ENCODE measurements at places on chromosomes 7 and 10.

DNA sequence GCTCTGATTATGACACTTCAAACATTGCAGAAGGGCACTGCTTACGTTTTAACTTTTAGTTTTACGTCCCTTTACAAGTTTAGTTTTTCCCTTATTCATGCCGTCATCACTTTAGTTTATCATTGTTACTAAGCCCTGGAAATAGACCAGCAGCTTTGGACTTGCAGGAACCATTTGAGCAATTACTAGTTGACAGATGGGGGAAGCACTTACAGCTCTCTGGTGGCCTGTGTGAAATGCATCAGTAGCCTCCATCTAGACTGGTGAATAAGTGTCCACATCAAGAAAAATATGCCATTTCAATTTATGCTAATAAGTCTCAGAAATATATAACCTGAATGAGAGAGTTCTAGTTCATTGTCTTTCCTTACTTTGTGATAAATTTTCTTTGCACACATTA, 194.9 kb upstream of the GRM3 start:
- no peak for DNase-seq

DNA sequence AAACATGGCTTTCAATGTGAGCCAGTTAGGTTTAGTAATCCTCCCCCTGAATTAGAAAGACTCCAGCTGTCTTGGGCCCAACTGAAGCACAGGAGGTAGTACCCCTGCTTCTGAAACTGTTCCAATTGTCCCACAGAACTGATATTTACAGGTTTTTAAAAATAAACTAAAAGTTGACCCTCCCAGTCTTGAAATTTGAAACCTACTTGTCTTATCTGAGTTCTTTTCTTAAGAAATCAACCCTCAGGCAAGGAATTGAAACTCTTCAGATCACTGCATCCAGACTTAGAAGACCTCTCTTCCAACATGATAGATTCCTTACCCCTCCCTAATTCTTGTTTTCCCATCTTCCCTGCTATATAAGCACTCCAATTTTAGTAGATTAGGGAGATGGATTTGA, 13.3 kb upstream of the ARHGAP21 start:
- no peak for DNase-seq

- DNase-seq = no peak
These were observed 30.8 kb downstream of the CASD1 start for GRCh38 chr7:94540428-94540827.

- DNase-seq = peak; percentile 13
These were observed 24.8 kb downstream of the INPP5F start for GRCh38 chr10:119750391-119751230.

DNA sequence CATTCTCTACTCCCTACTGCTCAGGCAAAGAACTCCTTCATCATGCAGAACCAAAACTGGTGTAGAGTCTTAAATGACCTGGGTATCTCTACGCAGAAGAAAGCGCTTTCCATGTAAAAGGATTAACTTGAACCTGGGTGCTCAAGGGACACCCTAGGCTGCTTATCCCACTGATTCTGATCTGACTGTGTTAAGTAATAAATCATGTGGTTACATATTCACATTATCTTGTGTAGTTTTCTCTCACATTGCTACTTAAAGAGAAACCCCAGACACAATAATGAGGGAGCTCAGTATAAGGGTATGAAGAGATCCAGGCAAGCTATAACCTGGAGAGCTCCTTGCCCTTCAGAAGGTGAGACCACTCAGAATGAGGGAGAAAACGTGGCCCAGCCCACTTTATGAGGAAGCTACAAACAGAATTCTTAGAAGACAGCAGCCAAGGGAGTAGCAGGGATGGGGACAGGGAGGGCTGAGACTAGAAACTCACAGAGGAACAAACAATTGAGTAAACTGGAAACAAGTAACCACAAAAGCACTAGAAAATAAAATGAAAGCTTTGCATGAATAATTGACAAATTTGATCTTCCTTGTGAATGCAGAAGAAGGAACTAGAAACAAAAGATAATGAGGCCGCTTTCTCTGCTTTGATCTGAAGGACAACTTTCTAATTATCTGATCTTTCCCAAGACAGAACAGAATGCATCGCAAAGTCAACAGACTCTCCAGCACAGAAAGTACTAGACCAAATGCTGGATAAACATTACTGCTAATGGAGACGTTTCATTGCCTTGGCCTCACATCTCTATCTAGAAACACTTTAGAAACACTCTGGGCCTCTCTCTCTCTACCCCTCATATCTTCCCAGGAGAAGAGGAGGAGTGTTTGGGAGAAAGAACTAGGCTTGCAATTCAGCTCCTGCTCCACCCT, 76.1 kb downstream of the LRRC17 start:
- no peak for DNase-seq

DNA sequence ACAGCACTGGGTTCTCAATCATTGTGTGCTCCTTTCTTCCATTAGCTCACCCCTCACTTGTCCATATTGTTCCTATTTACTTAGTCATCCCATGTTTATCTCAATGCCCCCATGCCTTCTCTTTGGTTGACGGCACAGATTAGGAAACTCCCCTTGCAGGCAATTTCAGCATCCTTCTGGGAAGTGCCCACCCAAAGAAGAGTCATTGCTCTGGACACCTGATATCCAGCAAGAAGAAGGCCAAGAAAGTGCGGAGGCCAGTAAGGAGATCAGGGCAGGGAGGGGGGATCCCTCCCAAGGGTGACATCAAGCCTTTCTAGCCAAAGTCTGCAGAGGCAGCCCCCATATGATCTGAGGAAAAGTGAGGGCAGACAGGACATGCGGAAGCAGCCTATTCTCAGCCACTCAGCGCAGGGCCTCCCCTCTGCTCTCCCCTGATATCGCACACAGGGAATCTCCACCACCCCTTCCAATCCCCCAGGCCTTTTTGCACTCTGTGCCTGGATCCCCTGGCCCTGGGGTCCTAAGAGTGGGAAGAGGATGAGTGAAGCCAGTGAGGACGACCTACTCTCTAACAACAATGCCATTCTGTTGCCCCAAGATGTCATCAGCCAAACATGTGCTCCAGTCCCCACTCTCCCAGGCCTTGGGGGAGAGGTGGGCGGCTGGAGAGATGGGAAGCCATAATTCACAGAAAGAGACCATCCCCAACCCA, 1.8 kb downstream of the TRPV6 start:
- DNase-seq = no peak

GRCh38 chr7:46759711-46760480, 822.0 kb downstream of the TNS3 start:
- DNase-seq = no peak

DNA sequence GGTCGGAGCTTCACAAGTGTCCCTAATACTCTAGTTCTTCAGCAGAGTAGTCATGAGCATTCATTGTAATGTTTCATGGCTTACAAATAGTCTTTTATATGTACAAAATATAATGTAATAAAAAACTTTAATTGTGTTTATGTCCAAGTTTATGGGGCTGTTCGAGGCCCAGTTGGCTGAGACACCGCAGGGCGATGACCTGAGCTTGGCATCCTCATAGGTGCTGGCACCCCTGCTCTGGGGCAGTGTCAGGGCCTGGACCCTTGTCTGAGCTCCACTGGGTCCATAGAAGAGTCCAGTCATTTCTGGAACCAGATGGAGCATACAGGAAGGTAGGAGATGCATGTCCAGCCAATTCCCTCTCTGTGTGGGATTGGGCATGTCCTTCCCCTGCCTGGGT, 12.9 kb upstream of the ZMIZ1 start:
- DNase-seq = no peak

DNA sequence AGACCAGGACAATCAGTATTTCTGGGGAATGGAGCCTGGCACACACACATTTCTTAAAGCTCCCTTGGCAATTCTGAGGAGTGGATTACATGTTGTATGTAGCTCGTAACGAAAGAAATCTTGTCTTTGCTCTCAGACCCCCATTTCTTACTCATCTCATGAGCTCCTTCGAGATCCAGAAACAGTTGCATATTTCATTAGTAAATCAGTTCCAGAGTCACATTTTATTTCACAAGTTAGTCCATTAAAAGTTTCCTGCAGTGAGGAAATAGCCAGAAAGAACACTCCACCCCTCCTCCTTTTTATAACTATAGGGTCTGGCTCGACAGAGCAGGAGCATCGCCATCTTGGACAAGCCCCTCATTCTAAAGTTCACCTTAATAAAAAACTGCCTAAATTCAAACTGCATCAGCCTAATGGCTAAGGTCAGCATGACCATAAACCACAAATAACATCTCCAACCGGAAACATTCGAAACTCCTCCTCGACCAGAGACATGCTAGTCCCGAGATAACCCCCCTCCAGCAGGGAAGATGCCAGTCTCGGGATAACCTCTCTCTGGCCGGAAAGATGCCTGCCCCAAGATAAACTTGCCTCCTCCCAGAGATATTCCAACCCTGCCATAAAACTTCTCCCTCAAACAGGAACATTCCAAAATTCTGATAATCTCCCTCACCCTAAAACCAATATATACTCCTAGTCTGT, 7.4 kb downstream of the EGFR start:
- no peak for DNase-seq

GRCh38 chr7:2405601-2406345, 2.4 kb downstream of the CHST12 start:
- no peak for DNase-seq

- no peak for DNase-seq
These were observed 185.6 kb upstream of the LRGUK start for GRCh38 chr7:133941496-133941895.

DNA sequence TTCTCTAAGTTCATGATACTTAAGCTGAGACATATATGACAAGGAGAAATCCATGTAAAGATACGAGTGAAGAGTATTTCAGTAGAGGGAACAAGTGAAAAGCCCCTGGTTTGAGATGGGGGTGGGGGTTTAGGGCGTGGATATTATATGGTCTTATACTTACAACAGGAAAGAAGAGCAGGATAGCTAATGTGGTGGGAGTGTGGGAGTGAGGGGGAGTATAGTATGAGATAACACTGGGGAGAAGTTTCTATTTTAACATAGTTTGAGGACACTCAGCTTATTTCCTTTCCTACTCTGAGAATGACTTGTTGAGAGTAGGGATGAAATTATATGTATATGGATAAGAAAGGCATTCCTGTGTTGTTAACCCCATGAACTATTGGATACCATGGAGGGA, 36.5 kb downstream of the MCU start:
- no peak for DNase-seq

DNA sequence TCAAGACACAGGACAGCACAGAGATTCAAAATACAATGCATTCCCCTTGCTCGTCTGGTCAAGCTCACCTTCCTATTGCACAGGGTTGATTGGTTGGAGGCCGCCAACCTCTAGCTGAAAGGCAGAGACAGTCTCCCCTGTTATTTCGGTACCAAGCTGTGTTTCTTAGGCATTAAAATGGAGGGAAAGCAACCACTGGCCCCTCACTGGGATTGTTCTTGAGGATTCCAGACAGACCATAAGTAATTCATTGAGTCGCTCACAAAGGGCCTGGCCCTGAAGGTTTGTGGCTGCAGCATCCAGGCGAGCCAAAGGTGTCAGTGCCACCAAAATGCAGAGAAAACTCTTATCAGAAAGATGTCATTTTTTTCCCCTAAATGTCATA, 81.2 kb downstream of the PARP12 start:
- DNase-seq = no peak

- DNase-seq = no peak
These were observed 113.2 kb upstream of the INHBA start for GRCh38 chr7:41816111-41816510.

DNA sequence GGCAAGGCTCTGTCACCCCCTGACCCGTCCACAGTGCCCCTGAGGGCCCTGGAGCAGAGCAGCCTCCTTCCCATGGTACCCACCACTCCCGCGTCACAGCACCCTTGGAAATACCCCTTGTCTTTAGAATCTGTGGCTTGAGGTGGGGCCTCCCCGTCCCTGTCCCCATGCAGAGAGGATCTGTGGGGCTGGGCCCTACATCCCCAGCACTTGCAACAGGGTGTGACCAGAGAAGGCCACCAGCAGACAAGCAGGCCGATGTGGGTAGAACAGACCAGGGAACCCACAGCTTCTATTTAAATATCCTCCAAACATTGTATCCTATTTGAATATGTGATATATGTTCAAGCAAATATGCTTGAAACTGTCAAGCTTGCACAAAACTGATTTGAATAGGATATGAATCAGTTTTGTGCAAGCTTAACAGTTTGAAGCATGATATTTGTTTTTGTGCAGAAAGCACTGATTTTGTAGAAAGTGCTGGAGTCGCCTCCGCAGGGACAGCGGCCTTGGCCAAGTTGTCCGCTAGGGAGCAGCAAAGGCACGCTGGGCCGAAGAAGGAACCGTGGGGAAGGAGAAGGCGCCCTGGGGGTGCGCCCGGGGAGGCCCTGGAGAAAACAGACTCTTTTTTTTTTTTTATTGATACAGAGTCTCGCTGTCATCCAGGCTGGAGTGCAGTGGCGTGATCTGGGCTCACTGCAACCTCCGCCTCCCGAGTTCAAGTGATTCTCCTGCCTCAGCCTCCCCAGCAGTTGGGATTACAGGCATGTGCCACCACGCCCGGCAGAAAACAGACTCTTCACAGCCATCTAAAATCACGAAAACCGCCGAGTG, 2.2 kb downstream of the CFAP46 start:
- no peak for DNase-seq

DNA sequence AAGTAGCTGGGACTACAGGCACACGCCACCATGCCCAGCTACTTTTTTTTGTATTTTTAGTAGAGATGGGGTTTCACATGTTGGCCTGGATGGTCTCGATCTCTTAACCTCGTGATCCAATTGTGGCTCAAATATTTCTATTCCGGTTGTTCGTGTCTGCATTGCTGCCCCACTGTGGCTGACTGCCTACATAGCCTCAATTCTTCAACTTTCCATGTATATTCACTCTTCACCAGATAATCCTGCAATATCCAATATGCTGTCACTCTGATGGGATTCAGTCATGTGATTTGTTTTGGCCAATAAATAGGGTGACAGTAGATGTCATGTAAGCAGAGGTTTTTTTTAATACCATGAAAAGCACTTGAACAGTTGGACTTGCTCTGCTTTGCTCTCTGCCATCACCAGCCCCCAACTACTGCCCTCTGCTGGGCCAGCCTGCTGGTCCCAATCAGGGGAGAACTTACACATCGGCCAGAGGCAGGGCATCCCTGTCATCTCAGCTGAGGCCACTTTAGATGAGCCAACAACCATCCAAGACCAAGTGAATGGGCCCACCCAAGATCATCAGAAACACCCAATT, 56.7 kb downstream of the NSUN6 start:
- no peak for DNase-seq

DNA sequence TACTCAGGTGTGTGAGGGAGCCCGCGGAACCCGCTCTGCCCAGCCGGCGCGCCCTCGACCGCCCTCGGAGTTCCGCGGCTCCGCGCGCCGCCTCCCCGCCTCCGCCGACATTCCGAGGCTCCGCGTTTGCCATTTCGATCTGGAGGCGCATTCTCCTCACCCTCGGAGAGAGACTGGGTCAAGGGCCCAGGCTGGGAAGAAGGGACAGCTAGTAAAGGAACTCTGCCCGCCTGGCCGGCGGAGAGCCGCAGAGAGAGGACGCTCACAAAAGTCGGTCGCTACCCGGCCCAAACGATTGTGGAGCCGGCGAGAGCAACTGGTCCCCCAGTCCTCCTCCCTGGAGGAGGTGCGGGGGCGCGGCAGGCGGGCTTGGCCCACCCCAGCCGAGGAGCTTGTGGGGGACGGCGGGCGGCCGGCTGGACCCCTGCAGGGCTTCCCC, 74.5 kb upstream of the LEP start:
- no peak for DNase-seq

- DNase-seq = no peak
These were observed 196.1 kb downstream of the ZEB1 start for GRCh38 chr10:31515116-31515515.

Data from esophagus squamous epithelium (tissue), 5 donors.